ENCODE measurements at places on chromosomes 11 and 22. TPM values are rescaled to one million over a fixed set of nuclear protein-coding genes. Genes with fewer than 3 reads are reported as not detected.

The DDX25 gene
- total RNA-seq, result 0.38 TPM

The KRTAP5-2 gene
- total RNA-seq, result not detected

The RIMBP3C gene
- total RNA-seq, result not detected

- no peaks in the 10 kb centered on the region for H3K36me3 ChIP-seq
- H3K4me3 ChIP-seq, result no peak overlapping the region
- H3K27ac ChIP-seq, result no peak overlapping the region
- no peaks in the 10 kb centered on the region for H3K4me1 ChIP-seq
These were observed 56.6 kb downstream of the ST14 start for GRCh38 chr11:130216221-130216550.

GRCh38 chr11:118740892-118741291 lies 50.1 kb downstream of the DDX6 start:
- H3K27ac ChIP-seq, result no peak overlapping the region
- no peak for DNase-seq
- no peak overlapping the region for H3K4me3 ChIP-seq
- H3K27me3 ChIP-seq, result peaks cover 7% of the 10 kb centered on the region
- H3K4me1 ChIP-seq, result no peaks in the 10 kb centered on the region
- no peaks in the 10 kb centered on the region for H3K36me3 ChIP-seq

- peak; percentile 6 for DNase-seq
- peaks cover 8% of the 10 kb centered on the region for H3K4me1 ChIP-seq
- H3K4me3 ChIP-seq, result peak within 1 kb of the TSS; percentile 27
- no peaks in the 10 kb centered on the region for H3K36me3 ChIP-seq
- peaks cover 41% of the 10 kb centered on the region for H3K27me3 ChIP-seq
These were observed at the start of gene FBLN1 for GRCh38 chr22:45502215-45503049. FBLN1 (plus strand) TSS chr22:45502883; CDS start chr22:45502986, 103 bp downstream.

DNA sequence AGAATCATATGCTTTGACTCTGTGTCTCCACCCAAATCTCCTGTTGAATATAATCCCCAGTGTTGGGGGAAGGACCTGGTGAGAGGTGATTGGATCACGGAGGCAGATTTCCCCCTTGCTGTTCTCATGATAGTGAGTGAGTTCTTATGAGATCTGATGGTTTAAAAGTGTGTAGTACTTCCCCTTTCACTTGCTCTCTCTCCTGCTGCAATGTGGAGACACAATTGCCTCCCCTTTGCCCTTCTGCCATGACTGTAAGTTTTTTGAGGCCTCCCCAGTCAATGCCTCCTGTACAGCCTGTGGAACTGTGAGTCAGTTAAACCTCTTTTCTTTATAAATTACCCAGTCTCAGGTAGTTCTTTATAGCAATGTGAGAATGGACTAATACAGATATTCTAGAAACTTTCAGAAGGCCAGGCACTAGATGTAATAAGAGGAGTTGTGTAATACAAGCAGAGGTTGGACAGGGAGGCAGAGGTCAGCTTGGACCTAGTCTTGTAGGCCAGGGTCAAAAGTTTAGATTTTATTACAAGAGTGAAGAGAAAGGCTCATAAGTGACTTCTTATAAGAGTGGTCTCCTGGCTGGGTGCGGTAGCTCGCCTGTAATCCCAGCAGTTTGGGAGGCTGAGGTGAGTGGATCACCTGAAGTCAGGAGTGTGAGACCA lies 9.3 kb upstream of the SERPING1 start:
- no peak for DNase-seq
- H3K4me1 ChIP-seq, result peaks cover 7% of the 10 kb centered on the region
- H3K27ac ChIP-seq, result no peak overlapping the region
- no peaks in the 10 kb centered on the region for H3K27me3 ChIP-seq

- H3K4me1 ChIP-seq, result peaks cover 34% of the 10 kb centered on the region
- H3K27me3 ChIP-seq, result peaks cover 16% of the 10 kb centered on the region
- H3K36me3 ChIP-seq, result no peaks in the 10 kb centered on the region
- H3K4me3 ChIP-seq, result no peak overlapping the region
These were observed 7.8 kb downstream of the MYEOV start for GRCh38 chr11:69301455-69302401.

GRCh38 chr22:10741210-10741609 lies 4786.8 kb upstream of the OR11H1 start:
- DNase-seq, result no peak
- no peak overlapping the region for H3K4me3 ChIP-seq
- H3K27ac ChIP-seq, result no peak overlapping the region
- H3K4me1 ChIP-seq, result no peaks in the 10 kb centered on the region

DNA sequence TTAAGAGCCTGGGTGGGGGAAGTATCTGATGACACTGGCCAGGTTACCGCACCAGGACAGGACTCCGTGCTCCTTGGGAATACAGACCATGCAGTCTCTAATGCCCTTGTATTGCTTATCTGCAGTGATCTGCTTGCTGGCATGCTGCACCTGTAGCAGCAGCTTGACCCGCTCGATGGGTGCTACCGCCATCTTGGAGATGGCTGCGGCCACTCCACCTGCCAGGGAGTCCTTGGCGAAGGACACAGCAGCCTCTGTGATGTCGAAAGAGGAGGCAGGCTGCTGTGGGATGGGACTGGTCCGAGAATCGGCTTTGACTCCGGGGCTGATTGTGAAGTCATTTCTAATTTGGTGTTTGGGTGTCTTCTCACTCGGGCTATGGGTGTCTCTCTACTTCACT lies 3.1 kb downstream of the WBP2NL start:
- no peak overlapping the region for H3K27ac ChIP-seq
- no peak overlapping the region for H3K4me3 ChIP-seq
- DNase-seq, result no peak
- peaks cover 4% of the 10 kb centered on the region for H3K27me3 ChIP-seq
- peaks cover 29% of the 10 kb centered on the region for H3K4me1 ChIP-seq
